AG10803 (cell line): ENCODE measurements at places on chromosomes 11 and 22.

GRCh38 chr11:76102802-76103201, 103.5 kb downstream of the WNT11 start:
- no peak for DNase-seq

DNA sequence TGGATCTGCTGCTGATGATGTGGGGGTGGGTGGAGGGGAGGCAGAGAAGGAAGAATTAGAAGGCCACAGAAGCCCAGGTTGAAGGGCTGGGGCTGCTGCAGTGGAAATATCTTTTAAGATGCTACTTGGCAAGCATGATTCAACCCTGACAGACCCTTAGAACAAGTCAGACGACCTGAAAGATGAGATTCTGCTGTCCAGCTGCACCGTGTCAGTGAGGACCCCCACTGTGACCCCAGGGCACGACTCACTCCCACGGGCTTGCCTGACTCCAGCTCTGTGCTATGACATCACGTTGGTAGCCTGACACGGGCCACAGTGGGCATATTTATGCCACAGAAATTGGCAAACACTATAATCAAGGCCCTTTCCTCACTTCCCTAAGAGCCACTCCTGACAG, 36.0 kb downstream of the LRFN4 start:
- DNase-seq, result peak; percentile 25

DNA sequence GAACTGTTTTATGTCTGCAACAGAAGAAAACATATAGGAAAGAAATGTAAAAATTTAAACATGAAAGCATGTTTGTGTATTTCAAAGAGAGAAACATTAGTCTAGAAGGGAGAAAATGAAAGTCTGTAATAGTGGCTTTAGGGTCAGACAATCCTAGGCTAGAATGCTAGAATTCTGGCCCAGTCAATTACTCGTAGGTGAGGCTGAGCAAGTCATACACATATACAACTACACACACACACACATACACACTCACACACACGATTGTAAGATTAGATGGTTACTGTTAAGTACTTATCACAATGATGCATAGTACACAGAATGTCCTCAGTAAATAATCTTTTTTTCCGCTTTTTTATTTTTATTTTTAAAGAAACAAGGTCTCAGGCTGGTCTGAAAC, 37.7 kb upstream of the PCF11 start:
- no peak for DNase-seq

DNA sequence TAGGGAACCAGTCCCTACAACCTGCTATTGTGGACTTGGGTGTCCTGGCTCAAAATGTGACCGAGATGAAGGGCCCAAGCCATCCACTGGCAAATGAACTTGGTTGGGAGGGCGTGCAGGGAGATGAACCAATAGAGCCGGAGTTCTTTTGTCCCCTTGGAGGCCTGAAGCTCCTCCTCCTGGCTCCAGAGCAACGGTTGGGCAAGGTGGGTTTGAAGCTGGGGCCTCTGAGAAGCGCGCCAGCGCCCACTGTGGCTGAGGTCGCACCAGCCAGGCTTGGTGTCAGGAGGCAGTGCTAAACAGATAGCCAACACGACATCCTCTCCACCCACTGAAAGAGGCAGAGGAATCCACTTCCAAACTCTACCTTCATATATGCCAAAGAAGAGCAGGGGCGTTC, 36.0 kb upstream of the PACSIN2 start:
- no peak for DNase-seq
